ENCODE measurements at places on chromosomes 5 and 9.

- DNase-seq = peak; percentile 97
Measured at GRCh38 chr5:38871790-38872551, 26.2 kb downstream of the OSMR start.

- peak; percentile 56 for DNase-seq
Measured at GRCh38 chr9:100714372-100715099, 136.7 kb downstream of the CAVIN4 start.

DNA sequence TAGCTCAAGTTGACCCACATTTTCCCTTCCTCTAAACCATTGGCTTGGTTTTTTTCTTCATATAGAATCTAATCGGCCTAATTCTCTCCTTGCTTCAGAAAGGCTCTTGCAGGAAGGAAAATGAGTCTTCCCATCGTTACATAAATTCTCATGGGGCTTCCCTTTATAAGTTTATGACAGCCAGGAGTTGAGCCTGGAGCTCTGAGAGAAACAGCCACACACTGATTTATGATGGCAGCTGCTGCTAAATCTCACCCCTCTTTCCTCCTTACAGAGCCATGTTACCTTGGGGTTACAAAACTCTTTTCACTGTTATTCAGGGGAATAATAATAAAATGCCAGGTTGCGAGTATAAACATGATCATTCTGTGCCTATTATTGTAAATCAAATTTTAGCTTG is 5.2 kb upstream of the RNF14 start:
- no peak for DNase-seq

- no peak for DNase-seq
Measured at GRCh38 chr9:92938025-92938424, 9.3 kb upstream of the FGD3 start.

DNA sequence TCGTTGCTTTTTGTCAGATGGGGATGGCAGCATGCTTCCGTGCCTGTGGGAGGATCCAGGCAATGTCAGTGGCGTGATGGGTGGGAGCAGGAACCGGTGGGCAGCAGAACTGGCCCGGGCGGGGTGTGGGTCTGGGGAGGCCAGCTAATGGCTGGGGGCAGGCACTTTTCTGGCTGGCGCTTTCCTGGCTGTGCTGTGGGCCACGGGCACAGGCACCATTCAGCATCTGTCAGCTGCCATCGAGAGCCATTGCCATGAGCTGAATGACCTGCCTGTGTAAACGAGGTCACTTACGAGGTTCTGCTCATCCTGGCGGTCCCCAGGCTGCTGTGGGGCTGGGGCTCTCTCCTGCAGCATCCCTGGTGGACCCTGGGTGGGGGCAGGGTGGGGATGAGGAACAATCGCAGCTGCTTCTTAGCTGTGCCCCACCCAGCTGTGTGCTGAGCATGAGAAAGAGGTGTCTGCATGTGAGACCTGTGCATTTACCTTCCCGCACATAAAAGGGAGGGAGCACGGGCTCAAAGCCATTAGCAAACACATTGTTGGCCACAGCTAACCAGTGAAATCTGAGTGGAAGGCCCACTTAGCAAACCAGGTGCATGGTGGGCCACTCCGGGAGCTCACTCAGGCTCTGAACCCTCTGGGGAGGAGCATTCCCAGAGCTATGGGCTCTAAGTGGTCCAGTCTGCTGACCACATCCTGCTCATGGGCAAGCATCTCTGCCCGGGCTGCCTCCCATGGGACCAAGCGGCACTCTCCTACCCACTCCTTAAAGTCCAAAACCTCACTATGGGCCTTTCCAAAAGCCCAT is 41.3 kb upstream of the OLFM1 start:
- no peak for DNase-seq

- no peak for DNase-seq
Measured at GRCh38 chr5:124824637-124825158, 78.3 kb upstream of the ZNF608 start.

DNA sequence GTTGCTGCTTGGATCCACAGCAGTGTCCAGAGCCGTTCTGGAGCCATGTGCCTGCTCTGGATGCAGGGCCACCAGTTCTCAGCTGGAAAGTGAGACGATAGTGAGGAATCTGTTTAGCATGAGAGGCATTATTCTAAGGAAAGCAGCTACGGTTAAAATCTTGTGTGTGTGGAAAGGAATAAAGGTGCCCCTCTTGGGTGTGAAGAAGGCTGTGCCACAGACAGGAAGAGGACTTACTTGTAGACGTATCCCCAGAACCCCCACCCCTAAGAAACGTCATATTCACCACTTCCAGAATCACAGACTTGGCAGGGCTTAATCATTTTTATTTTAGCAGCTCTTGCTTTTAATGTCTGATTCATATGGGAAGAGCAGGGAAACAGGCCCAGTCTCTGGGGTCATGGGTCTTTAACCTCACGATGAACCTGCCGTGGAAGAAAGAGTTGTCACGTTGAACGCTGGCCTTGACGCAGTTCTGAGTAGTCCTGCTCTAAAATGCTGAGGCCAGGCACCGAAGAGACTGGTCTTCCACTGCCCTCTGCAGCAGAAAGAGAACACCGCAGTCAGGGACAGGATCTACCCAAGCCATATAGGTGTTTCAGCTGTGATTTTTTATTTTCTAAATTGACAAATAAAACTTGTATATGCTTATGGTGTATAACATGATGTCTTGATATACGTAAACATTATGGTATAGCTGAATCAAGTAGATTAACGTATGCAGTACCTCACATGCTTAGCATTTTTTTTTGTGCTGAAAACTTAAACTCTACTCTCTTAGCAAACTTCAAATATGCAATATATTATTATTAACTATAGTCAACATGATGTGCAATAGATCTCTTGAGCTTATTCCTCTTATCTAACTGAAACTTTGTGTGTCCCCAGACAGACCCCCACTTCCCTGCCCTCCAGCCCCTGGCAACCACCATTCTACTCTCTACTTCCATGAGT is 38.8 kb downstream of the CARTPT start:
- peak; percentile 80 for DNase-seq

- no peak for DNase-seq
Measured at GRCh38 chr9:10005206-10005605, 607.6 kb downstream of the PTPRD start.

- DNase-seq = no peak
Measured at GRCh38 chr5:1706021-1706420, 93.6 kb downstream of the MRPL36 start.

DNA sequence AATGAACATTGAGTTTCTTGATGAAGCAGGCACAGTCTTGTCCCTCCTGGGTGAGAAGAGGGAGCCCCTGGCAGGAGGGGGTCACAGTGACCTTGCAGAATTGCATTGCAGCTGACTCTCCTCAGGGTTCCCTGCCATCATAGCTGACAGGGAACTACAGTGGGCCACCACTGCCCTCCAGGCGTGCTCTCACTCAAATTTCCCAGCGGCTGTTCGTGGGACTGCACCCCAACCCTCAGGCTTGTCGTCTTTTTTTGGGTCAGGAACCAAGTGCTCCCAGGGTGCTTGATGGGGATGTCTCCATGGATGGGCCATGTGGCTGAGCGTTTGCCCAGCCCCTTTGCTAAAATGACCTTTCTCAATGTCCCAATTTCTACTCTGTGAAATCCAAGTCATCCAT is 215.8 kb downstream of the MELK start:
- DNase-seq = no peak

GRCh38 chr9:15961217-15961616 is 408.4 kb downstream of the CCDC171 start:
- DNase-seq = no peak

GRCh38 chr9:84990416-84990815 is 320.9 kb downstream of the NTRK2 start:
- DNase-seq = no peak

- DNase-seq = no peak
Measured at GRCh38 chr9:121784731-121785411, 133.4 kb downstream of the DAB2IP start.

- no peak for DNase-seq
Measured at GRCh38 chr5:180213256-180213600, 4.2 kb upstream of the RASGEF1C start.

DNA sequence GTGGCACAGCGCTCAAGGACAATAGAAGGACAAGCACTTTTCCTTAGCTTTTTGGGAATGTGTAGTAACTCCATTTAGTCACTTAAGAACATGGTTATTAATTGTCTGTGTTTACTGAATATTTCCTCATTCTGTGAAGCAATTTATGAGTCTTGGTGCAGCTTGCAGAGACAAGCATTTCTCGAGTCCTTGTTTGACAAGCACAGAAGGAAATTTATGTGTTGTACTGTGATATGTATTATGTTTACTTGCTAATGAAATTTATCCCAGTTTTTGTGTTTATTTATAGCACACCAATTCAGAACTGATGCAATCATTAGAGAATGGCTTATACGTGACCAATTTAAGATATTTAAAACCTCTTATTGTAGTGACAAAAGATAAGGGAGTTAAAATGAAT is 168.6 kb downstream of the PRELID2 start:
- DNase-seq = no peak

DNA sequence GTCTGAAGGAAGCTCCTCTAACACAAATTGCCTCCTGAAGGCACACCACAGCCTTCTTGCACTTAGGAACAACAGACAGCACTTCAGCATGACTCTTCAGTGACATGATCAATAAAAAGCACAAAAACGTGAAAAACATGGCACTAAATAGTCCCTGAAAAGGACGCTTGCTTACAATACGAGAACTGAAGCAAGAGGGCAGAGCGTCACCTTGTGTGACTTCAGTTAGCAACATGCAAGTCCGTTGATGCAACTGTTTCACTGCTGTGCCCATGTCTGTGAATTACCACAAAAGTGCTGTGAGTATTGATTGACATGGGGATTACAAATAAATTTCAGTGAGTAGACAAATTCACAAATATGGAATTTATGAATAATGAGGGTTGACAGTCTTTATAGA is 219.9 kb upstream of the GAS1 start:
- peak; percentile 14 for DNase-seq

GRCh38 chr5:166353580-166353979 is 1937.9 kb upstream of the WWC1 start:
- DNase-seq = no peak

DNA sequence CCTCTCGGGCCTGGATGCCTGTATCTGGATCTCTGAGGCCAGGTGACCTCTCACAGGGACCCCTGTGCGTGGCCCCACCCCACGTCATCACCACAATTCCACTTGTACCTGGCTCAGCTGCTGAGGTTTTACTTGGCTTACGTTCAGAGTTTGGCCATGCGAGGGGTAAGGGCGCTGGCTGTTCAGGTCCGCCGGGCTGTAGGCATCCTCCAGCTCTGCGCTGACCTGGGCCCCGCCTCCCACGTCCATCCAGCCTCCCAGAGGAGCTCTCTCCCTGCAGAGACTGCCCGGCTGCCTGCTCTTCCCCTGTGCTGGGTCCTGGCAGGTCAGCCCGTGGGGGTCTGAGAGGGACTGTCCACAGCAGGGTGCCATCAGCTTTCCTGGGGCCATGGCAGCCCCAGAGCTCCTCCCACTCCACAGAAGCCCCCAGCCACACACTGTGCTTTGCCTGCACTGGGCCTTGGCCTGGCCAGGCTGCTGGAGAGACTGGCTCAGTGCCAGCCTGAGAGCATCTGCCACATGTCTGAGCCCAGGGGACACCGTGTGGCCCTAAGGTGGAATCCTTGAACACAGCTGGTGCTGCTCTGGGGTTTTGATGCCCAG is 43.6 kb downstream of the SLC6A3 start:
- no peak for DNase-seq

DNA sequence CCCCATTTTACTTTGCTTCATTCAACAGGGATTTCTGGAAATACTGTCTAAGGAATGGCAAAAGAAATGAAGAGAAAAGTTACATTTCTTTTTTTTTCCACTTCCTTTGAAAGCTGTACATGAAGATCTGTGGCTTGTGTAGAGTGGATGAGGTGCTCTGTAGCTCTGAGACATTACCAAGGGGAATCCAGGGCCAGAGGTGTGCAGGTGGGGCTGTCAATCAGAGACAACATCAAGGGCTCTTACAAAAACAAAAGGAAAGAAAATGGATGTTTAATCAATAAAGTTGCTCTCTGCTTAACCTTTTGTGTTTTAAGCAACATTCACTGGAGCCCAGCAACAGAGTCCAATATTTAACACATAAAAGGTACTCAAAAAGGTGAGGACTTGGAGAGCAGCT is 391.1 kb downstream of the TMEM38B start:
- no peak for DNase-seq

DNA sequence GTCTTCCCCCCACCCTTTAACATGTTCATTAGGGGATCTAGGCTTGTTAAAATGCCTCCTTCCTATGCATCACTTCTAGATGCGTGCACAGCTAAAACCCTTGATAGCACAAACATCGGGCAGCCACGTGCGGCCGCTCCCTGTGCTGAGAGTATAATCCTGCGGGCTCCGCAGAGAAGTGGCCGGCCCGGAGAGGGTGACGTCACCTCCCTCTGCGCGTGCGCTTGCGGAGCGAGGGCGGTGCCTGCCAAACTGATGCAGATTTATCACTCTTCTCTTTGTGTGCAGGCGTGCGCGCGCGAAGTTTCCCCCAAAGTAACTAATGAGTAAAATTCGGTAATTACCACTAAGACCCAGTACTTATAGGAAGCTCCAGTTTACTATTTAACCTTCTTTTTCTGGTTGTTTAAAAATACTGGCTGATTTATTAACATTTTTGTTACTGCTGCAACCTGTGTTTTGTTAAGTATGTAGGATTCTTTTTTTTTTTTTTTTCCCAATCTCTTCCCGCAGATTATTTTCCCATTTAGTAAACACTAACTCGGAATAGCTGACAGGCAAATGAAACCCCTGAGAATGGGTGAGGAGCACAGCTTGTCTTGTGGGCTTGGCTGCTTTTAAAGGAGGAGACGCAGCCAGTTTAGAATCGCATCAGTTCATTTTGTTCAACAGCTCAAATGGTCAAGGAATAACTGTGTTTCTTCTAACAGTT is 121.6 kb downstream of the TRIO start:
- peak; percentile 88 for DNase-seq

GRCh38 chr9:121242219-121242958 is 25.6 kb upstream of the GSN start:
- no peak for DNase-seq

- DNase-seq = no peak
Measured at GRCh38 chr5:126920291-126920690, 110.1 kb downstream of the MARCHF3 start.

DNA sequence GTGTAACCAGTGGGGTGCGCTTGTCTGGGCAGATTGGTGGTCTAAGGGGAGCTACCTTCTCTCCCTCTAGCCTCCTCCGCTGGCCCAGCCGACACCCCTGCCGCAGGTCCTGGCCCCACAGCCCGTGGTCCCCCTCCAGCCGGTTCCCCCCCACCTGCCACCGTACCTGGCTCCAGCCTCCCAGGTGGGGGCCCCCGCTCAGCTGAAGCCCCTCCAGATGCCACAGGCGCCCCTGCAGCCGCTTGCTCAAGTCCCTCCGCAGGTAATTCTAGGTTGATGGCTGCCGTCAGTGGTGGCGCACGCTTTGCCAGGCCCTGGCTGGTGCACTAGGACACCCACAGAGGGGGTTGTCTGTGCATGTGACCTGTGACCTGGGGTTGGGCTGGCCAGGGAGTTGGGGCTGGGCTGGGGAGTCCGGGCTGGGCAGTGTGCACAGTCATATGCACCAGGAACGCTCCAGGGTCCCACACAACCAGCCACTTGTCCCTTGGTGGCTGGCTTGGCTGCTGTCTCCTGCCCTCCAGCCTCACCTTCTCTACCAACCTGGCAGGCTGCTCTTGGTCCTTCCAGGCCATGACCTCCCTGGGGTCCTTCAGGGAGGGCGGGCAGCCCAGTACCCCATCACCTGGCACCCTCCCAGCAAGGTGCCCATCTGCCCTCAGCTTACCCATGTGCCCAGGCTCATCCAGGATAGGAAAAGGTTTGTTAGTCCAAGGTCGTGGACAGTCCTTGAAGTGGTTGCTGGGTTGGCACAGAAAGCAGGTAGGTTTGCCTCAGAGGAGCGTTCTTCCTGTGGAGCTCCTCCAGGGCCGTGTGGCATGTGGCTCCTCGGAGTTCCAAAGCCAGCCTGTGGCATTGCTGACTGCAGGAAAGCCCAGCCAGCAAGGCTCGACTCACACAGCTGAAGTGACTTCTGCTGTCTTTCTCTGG is 73.2 kb downstream of the WNK2 start:
- no peak for DNase-seq
